ENCODE measurements at places on chromosomes 13 and 19.

DNA sequence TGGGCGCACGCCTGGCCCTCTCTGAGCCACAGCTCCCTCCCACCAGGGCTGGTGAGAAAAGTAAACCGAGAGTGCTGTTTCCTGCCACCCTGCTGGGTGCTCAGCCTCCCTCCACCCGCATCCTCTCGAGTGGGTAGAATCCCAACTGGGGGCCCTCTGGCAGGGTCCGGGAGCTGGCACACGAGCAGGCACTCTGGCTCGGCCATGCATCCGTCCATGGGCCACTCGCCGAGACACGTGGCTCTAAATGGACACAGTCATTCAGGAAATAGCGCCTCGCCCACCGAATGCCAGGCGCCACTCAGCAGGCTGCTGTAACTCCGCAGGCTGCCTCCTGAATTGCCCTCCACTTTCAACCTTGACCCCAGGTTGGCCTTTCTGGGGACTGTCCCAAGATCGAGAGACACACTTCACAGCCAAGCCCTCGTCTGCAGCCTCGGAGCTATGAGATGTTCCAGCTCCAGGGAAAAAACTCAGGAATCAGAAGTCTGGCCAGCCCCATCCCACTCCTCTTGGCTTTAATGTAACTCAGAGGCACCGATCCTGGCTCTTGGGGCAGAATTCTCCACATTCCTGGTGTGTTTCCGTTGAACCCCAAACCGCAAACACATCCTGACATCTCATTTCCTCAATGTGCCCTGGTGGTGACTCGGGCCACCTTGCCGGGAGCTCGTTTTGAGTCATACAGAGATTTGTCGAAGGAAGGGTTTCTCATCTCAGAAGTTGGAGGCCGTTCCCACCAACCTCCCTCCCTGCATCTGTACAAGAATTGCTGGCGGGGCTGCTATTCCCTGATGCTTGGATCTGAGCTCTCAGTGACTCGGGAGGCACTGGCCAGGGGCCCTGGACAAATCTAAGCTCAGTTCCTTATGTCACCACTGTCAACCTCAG lies 14.1 kb downstream of the KLF2 start:
- peak; percentile 98 for DNase-seq

DNA sequence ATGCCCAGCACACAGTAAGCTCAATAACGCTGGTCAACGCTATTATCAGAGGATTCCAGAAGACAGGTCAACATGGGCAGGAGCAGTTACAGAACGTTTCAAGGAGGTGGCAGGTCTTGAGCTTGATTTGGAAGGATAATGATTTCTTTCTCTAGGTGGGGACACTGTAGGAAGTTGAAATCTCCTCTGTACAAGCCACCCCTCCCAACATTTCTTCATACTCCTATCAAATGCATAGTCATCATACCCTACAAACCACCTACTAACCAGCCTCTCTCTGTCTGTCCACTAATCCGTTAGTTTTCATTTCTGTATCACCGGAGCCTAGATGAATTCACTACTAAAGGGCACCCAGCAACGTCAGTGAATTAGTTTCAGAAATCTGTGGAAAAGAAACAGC lies 1.3 kb downstream of the ATP7B start:
- DNase-seq = no peak

- DNase-seq = no peak
Measured at GRCh38 chr13:49714757-49715156, 23.5 kb upstream of the EBPL start.

DNA sequence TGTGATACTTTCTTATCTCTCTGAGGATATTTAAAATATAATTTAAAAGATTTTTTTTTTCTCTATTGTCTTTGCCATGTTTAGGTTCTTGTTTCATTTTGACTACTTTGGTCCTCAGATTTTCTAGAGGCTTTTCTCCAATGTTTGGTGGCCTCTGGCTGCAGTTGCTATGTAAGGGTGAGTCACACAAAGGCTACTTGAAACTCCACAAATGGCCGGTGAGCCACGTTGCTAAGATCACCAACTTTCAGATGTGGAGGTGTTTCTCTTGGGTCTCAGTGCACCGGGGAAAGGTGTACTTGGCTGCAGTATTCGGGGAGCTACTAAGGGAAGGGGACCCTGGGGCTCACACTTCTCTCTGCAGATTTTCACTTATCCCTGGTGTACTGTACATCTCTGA lies 248.1 kb downstream of the HS6ST3 start:
- no peak for DNase-seq

DNA sequence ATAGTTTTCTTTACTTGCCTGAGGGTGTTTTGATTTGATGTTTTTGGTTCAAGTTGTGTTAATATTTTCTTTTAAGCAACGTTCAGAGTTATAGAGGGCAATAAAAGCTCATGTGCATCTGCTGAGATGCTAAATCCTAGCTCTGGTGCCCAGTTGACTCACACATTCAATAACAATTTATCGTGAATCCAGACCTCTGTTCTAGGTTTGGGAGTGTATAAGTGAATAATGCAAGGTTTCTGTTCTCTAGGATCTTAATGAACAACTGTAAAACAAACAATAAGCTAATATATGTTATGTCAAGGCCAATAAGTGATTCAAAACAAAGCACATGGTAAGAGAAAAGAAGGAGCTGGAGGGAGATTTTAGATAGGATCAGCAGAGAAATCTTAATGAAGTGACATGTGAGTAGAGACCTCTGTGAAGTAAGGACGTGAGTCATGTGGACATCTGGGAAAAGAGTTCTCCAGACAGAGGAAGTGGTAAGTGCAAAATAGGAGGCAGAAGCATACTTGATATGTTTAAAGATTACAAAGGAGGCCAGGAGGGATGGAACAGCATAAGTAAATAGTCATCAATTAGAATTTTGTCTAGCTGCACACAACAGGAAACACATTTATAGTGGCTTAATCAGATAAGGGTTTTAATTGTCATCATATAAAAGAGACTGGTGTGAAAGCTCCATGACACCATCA lies 278.5 kb upstream of the HTR2A start:
- DNase-seq = peak; percentile 96

GRCh38 chr13:53054569-53054968 lies 26.0 kb downstream of the OLFM4 start:
- DNase-seq = no peak

GRCh38 chr13:102000764-102001163 lies 401.1 kb downstream of the FGF14 start:
- DNase-seq = no peak

GRCh38 chr13:19767966-19768365 lies 14.8 kb downstream of the PSPC1 start:
- no peak for DNase-seq

- no peak for DNase-seq
Measured at GRCh38 chr13:100510208-100510957, 78.2 kb downstream of the GGACT start.

GRCh38 chr19:47848425-47848822 lies 10.6 kb upstream of the TPRX2 start:
- no peak for DNase-seq

DNA sequence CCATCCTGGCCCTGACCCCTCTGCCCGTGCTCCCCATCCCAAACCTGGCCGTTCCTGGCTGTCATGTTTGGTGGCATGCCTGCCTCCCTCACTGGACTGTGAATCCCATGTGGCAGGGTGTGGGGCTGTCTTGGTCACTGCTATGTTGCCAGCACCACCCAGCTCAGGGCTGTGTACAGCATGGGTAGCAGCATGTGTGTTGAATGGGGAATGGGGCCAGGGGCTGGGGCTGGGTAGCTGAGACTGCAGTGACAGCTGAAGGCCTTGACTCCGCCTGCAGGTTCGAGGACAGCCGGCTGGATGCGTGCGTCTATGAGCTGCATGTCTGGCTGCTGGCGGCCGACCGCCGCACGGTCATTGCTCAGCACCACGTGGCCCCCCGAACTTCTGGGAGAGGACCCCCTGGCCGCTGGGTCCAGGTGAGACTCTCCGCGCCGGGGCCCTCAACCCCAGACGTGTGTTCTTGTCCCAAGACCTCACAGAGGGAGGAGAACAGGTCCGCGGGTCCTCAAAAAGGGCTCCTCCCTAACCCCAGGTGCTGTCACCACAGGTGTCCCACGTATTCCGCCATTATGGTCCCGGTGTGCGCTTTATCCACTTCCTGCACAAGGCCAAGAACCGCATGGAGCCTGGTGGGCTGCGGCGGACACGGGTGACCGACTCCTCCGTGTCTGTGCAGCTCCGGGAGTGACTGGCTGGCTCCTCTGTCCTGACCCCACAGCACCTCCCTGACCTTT lies 3.5 kb downstream of the NCCRP1 start:
- DNase-seq = no peak

GRCh38 chr19:6476155-6476895 lies 5.3 kb downstream of the DENND1C start:
- peak; percentile 37 for DNase-seq

GRCh38 chr19:20661150-20661819 lies at the start of gene ZNF626:
ZNF626 (minus strand) TSS chr19:20661571; CDS start chr19:20661446, 125 bp downstream.
- peak; percentile 97 for DNase-seq

DNA sequence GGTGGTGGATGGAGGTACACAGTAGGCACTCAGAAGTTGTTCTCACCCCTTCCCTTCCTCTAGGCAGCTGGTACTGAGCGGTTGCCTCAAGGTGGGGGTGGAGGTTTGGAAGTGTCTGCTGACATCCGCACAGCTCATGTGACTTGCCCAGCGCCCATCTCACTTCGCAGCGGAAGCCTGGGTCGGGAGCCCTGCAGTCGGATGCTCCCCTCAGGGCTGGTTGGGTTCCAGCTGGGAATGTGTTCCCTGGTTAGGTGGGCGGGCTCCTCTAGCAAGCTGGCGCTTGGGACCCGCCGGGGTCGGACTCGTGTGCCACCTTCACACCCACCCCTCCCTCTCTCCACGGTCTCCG lies 10.2 kb downstream of the PPP1R37 start:
- peak; percentile 29 for DNase-seq

DNA sequence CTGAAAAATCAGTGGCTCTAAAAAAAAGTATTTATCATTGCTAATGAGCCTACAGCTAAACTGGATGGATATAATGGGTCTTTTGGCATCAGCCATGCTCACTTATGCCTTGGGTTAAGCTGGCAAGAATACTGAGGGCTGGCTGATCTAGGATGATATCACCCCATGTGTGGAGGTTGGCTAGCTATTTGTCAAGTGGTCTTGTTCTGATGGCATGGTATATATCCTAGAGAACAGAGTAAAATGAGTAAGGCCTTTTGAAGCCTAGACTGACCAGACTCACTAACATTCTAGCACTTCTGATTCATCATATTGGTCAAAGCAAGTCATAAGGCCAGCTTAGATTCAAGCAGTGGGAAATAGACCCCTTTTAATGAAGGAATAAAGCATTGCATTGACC lies 383.0 kb downstream of the SLITRK1 start:
- DNase-seq = peak; percentile 58

DNA sequence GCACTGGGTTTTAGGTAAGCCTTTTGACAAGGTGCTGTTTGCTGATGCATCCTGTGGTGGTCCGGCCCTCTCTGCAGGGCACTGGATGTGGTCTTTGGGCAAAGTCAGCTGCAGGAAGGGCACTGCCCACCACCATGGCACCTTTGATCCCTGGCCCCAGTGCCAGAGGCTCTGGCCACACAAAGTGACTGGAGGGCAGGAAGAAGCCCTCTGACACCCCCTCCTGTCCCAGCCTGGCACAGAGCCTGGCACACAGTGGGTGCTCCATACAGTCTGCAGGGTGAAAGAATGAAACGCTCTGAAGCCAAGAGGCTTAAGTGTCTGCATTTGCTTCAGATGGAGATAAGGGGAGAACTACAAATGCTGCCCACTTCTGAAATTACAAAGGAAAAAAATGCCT lies 47.6 kb upstream of the CNMD start:
- no peak for DNase-seq

- DNase-seq = peak; percentile 44
Measured at GRCh38 chr13:31204592-31204991, 4.8 kb downstream of the B3GLCT start.

- DNase-seq = no peak
Measured at GRCh38 chr19:19458110-19458816, 52.8 kb downstream of the GATAD2A start.

DNA sequence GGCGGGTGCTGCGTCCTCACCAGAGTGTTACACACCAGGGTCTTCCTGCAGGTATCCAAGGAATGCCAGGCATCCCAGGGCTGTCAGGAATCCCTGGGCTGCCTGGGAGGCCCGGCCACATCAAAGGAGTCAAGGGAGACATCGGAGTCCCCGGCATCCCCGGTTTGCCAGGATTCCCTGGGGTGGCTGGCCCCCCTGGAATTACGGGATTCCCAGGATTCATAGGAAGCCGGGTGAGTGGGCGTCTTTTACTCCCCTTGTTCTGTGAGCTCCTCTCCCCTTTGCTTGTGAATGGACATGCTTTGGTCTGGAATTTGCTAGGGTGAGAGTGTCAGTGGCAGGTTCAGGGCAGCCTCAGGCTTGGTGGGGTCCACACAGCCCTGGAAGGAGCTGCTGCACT lies 75.9 kb downstream of the RAB20 start:
- peak; percentile 73 for DNase-seq

DNA sequence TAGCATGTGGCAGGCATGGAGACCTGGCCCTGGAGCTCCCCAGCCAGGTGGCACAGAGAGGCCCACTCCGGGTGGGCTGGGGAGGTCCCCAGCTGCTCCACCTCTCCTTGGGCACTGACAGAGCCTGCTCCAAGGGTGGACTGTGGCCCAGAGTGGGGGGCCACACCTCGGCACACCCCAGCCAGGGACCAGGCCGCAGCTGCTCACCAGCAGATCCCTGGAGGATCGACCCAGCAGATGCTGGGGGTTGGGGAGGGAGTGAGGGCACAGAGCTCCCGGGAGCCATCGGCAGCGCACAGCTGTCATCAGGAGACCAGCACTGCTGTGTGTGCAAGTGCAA lies 72.0 kb upstream of the KCTD15 start:
- DNase-seq = no peak

DNA sequence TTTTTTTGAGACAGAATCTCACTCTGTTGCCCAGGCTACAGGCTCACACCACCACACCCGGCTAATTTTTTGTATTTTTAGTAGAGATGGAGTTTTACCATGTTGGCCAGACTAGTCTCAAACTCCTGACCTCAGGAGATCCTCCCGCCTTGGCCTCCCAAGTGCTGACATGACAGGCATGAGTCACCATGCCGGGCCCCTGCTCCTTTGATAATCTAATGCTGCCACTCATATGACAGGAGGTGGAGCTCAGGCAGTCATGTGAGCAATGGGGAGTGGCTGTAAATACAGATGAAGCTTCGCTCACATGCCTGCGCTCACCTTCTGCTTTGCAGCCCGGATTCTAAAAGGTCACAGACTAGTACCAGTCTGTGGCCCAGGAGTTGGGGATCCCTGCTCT lies 25.1 kb downstream of the ARHGEF18 start:
- no peak for DNase-seq

DNA sequence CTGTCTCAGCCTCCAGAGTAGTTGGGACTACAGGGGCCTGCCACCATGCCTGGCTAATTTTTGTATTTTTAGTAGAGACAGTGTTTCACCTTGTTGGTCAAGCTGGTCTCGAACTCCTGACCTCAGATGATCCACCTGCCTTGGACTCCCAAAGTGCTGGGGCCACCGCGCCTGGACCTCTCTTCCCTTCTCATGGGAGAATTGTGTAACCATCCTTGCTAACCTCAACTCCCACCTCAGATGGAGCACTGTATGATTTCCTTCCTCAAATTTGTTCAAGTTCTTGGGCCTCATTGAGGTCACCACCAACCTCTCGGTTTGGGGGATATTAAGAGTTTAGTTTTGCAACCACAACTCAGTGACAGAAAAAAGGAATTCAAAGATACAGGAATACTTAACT lies 10.7 kb downstream of the LILRA5 start:
- DNase-seq = no peak
